ENCODE measurements at places on chromosomes 1 and 21. TPM values are rescaled to one million over a fixed set of nuclear protein-coding genes. Genes with fewer than 3 reads are reported as not detected.

The HTR6 gene
- not detected for total RNA-seq

GRCh38 chr1:115505148-115505571 lies 136.6 kb upstream of the VANGL1 start:
- no peak for DNase-seq
- H3K4me3 ChIP-seq, result no peak overlapping the region
- H3K4me1 ChIP-seq, result no peaks in the 10 kb centered on the region
- H3K36me3 ChIP-seq, result no peaks in the 10 kb centered on the region

DNA sequence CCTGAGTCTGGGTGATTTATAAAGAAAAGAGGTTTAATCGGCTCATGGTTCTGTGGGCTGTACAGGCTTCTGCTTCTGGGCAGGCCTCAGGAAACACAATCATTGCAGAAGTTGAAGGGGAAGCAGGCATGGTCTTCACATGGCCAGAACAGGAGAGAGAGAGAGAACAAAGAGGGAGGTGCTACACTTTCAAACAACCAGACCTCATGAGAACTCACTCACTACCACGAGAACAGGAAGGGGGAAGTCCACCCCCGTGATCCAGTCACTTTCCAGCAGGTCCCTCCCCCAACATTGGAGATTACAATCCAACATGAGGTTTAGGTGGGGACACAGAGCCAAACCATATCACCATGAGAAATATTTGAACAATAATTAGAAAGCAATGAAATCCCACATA lies 222.9 kb downstream of the FAM72C start:
- no peak overlapping the region for H3K27ac ChIP-seq
- H3K36me3 ChIP-seq, result no peaks in the 10 kb centered on the region
- H3K27me3 ChIP-seq, result no peaks in the 10 kb centered on the region
- no peak for DNase-seq
- no peak overlapping the region for H3K4me3 ChIP-seq
- H3K4me1 ChIP-seq, result no peaks in the 10 kb centered on the region

GRCh38 chr1:15882665-15883064 lies 35.2 kb downstream of the SPEN start:
- no peaks in the 10 kb centered on the region for H3K27me3 ChIP-seq
- H3K4me1 ChIP-seq, result peaks cover 12% of the 10 kb centered on the region
- H3K4me3 ChIP-seq, result no peak overlapping the region
- no peak for DNase-seq
- no peaks in the 10 kb centered on the region for H3K36me3 ChIP-seq

GRCh38 chr1:8875216-8875861 lies 3.1 kb downstream of the ENO1 start:
- H3K4me3 ChIP-seq, result peak overlapping the region; percentile 20
- no peak for DNase-seq
- H3K36me3 ChIP-seq, result peaks cover 4% of the 10 kb centered on the region
- H3K27me3 ChIP-seq, result peaks cover 5% of the 10 kb centered on the region
- H3K27ac ChIP-seq, result no peak overlapping the region

DNA sequence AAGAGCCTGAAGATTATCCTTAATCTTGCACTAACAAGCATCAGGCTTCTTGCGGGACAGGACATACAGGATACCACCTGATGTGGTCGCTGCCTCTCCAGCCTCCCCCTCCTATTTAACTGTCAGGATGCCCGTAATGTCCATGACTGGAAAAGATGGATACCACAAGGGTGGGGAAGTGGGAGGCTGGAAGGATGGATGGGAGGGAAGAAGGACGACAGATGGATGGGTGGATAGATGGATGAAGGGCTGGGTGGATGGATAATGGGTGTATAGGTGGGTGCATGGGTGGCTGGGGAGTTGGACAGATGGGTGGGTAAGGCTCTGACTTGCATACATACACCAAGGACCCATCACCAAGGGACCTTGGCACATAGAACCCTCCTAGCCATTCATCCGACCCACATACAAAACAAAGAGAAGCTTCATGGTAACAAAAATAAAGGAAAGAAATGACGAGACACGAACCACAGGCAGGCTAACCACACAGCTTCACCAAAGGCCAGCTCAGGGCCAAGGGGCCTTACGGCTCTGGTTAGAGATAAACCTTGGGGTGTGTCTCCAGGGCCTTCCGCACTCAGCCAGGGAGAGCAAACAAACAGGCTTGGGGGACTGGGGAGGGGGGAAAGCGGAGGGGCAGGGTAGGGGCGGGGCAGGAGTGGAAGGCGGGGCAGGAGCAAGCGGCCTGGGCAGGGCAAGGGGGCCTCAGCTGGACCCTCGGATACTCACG lies 50.5 kb downstream of the HSPG2 start:
- H3K36me3 ChIP-seq, result no peaks in the 10 kb centered on the region
- DNase-seq, result no peak
- H3K4me1 ChIP-seq, result no peaks in the 10 kb centered on the region
- H3K4me3 ChIP-seq, result no peak overlapping the region

GRCh38 chr1:243447347-243447746 lies 191.5 kb downstream of the SDCCAG8 start:
- peaks cover 11% of the 10 kb centered on the region for H3K4me1 ChIP-seq
- no peaks in the 10 kb centered on the region for H3K36me3 ChIP-seq
- H3K27me3 ChIP-seq, result no peaks in the 10 kb centered on the region
- H3K27ac ChIP-seq, result no peak overlapping the region
- no peak for DNase-seq
- H3K4me3 ChIP-seq, result no peak overlapping the region

DNA sequence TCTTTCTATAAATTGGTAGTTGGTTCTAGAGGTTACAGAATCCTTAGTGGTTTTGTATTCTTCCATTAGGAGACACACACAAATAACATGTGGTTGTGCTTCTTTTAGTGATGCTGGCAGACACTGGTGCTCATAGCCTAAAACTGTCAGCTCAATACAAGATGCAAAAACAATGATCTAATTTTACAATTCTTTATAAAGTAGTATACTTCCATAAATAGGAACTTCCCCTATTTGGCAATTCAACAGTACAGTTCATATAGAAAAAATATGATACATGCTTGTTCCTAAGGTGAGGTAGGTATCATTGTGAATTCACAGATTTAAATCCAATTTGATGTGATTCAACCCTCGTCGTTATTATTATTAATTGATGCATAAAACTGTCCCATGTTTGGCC lies 20.8 kb upstream of the CCDC17 start:
- H3K4me1 ChIP-seq, result no peaks in the 10 kb centered on the region
- H3K36me3 ChIP-seq, result no peaks in the 10 kb centered on the region
- H3K27ac ChIP-seq, result no peak overlapping the region
- DNase-seq, result no peak
- no peaks in the 10 kb centered on the region for H3K27me3 ChIP-seq
- H3K4me3 ChIP-seq, result no peak overlapping the region
